ENCODE measurements at places on chromosomes 2 and 18. TPM values are rescaled to one million over a fixed set of nuclear protein-coding genes. Genes with fewer than 3 reads are reported as not detected.

DNA sequence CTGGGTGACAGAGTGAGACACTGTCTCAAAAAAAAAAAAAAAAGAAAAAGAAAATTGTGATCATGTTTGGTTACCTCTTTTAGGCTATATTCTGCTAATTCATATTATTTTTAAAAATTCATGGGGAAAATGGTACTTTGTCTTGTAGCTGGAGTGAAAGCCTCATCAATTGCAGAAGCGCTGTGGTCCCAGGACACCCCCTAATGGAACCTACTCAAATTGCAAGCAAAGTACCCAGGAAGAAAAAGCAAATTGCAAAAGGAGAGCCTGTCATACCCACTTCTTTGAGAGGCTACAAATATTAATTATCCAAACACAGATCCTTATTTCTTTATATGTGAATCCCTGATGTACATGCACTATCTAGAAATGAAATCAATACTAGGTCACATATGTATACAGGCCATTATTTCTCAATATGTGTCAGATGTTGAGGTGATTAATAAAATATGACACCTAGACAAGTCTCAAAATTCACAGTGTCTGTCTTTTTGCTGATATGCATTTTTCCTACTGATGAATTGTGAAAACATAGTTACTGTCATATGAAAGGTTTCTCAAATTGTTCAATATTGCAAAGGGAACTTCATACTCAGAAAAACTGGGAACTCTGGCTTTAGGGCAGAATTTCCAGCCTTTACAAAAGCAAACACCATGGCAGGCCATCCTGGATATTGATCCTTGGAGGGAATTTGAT, 12.6 kb downstream of the CRACDL start:
- no peak for DNase-seq

DNA sequence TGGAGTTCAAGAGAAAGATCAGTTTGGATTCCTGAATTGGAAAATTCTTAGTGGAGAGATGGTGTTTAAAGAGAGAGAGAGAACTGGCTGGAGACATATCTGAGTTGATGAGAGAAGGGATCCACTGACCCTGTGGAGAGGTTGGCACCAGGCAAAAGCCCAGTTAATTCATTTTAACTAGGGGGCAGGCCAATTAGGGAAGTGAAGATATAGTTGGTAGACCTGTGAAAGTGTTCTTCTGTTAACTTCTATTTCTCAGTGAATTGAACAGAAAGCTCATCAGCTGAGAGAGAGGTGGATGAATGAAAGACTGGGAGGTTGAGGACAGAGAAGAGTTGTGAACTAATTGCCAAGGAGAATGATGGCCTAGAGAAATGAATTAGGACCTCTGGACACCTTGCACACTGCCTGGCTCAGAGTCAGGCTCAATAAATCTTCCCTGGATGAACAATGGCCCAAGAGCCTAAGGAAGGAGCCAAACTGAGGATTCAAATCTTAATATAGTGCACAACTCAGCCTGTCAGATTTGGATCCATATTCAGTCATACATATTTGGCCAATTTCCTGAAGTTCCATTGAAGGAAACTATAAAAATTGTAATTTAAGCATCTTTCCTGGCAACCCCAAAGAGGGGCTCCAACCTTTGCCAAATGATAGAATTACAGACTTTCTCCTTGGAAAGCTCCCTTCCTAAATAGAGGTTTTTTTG, 82.2 kb upstream of the RMDN2 start:
- DNase-seq, result no peak

Gene B3GNT7
- total RNA-seq, result 5.7 TPM

DNA sequence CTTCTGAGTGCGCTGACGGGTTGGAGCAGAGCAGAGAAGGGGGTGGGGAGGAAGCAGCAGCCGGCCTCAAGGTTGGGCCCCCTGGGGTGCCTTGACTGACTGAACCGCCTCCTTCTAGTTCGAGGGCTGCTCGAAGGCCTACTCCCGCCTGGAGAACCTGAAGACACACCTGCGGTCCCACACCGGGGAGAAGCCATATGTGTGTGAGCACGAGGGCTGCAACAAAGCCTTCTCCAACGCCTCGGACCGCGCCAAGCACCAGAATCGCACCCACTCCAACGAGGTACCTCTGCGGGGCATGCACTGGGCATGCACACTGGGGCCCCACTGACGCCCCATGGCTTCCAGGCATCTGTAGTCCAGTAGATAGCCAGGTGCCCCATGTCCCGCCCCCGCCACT, 246.9 kb downstream of the GLI2 start:
- DNase-seq, result no peak

DNA sequence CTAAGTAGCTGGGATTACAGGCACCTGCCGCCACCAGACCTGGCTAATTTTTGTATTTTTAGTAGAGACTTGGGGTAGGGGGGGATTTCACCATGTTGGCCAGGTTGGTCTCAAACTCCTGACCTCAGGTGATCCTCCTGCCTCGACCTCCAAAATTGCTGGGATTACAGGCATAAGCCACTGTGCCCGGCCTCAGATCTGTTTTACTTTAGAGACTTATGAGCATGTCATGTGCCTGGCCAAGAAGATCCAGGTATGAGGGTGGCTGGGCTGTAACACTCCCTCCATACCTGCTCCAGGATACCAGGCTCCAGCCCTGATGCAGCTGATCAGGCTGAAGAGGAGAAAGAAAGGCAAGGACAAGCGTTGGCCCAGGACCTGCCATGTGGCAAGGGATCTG, 125.0 kb downstream of the LPIN1 start:
- DNase-seq, result no peak

- DNase-seq, result no peak
Measured at GRCh38 chr2:160033732-160034392, 28.6 kb downstream of the PLA2R1 start.

Gene KCNJ3
- not detected for total RNA-seq

DNA sequence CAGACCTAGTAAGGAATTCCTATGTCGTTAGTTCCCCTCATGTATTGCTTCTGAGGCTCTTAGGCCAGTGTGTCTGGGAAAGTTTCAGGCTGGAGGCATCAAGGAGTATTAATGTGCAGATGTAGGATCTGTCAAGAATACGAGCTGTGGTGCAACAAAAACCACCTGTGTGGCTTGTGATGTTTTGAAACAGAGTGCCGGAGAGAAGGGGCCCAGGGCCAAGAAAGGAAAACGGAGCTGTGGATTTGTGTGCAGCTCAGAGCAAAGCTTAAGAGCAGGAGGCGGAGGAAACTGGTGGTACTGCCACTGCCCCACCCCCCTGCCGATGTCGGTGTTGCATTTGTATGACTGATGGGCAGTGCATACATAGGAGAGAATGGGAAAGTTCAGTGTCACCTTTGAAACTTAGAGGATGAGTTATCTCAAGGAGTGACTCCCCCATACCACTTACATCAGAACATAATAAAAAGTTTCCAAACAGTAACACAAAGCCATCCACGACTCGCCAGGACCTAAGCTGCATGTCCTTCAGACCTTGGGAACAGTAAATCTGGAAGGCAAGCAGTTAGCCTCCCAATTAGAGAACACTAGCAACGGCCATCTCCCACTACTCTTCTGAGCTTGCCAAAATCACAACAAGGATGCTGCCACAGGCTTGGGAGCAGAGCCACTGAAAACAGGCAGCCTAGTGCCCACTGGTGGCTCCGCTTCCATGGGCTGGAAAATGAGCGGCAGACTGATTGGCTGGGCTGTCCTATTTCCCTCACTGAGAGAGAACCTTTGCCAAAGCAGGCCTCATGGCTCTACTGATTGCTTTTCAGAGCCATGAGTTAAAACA, 152.7 kb upstream of the NT5C1B start:
- DNase-seq, result no peak

GRCh38 chr18:57959278-57959677, 84.7 kb upstream of the NEDD4L start:
- no peak for DNase-seq

DNA sequence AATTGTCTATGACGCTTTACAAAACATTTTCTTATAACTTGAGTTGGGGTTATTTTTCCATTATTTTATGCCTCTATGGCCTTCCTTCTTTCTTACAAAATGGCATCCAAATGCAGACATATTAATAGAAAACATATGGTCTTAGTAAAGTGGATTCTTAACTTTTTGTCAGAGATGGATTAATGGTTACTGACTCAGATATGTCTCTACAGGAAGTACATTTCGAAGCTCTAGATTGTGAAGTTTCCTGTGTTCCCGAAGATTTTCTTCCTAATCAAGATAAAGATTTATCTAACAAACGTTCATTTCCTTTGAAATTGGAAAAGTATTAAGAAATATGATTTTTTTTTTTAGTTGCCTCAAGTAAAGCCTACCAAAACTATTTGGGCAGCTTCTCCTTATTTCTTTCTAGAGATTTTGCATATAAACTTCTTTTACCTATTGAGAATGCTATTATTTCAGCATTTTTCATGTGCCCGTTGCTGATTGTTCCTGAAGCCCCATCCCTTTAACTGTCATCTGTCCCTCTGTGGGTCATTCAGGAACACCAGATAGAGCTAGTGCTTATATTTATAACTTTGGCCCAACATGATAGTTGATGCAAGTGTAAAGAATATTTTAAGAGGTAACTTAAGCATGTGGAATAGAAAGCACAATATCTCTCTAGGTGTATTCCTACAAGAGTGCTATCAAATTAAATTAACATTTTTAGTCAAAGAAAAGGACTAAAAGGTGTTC, 498.0 kb downstream of the CCDC85A start:
- no peak for DNase-seq
